Stimulated activated CD4-positive, alpha-beta T cell treated with anti-CD3 and anti-CD28 coated beads, Interleukin-2, amount 100 ng/mL, for 48 hours (primary cell): ENCODE measurements at places on chromosomes 6 and 20.

- DNase-seq, result no peak
Observed at GRCh38 chr6:46583081-46583480, 69.5 kb downstream of the CYP39A1 start.

GRCh38 chr20:63782051-63782471 is 42.5 kb downstream of the SLC2A4RG start:
- peak; percentile 37 for DNase-seq

DNA sequence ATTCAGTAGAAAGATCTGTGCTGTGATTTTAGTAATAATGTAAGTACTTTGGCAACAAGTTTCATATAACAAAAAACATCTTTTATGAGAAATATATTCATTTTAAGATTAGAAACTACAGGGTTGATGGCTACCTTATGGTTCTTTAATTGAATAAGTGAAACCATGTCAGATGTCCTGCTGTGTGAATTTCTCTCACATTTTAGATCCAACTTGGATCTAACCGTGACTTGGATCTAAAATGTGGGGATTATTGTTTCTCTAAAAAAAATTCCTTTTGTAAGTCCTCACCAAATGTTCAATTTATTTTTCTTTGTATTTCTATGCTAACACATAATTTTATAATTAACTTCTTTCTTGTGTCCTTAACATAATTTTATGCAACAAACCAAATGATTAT is 30.4 kb downstream of the ZC2HC1B start:
- no peak for DNase-seq

- DNase-seq, result no peak
Observed at GRCh38 chr6:89033461-89033860, 47.1 kb upstream of the PNRC1 start.

GRCh38 chr20:51021067-51022025 is 1.6 kb downstream of the KCNG1 start:
- no peak for DNase-seq

DNA sequence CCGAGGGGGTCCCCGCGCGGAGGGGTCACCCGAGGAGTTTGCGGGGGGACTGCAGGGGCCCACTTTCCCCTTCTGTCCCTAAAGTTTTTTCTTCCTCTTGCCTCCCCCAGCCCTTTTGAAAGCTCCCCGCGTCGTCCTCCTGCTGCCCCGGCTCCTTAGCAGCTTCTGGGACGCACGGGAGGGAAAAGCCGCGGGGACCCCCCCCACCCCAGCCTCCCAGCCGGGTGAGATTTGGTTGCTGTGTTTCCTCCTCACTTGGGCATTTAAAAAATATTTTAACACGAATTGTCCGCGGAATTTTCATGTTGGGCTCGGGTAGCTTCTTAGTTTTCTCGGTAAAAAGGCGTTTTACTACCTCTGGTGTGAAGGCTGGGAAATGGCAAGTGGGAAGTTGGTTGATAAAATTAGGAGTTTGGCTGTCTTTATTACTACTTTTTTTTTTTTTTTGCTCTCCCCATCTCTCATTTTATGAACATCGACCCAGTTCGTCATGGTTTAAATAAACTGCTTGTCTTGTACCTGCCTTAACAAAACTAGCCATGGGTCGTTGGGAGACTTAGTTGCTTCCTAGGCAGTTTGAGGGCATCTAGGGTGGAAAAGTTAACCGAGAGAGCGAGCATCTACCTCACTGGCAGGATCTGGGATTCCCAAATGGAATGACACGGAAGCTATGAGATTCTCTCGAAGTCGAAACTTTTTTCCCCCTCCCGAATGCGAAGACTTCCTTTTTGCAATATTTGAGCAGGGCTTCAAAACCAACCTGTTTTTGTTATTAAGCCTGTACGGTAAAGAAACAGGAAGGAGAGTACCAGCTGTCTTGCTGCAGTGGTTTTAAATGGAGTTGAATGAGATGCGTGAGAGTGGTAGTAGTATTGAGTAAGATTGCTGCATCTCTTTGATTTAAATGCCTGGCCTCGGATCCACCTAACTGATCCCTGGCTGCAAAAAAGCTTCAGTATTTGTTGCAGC is 868 bp downstream of the NCOA3 start:
- no peak for DNase-seq

DNA sequence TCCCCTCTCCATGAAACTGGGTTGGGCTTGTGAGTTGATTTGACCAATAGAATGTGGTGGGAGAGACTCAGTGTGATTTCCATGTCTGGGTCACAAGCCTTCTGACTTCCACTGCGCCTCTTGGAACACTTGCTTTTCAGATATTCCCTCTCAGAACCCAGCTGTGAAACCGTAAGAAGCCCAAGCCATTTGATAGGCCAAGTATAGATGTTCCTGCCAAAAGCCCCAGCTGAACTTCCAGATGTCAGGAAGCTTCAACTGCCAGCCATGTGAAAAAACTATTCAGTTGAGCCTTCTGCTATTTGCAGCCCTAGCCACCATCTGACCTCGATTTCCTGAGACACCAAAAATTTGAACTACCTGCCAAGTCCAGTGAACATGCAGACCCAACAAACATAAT is 387.8 kb upstream of the GJE1 start:
- DNase-seq, result no peak

- no peak for DNase-seq
Observed at GRCh38 chr6:169571123-169571962, 130.5 kb downstream of the WDR27 start.

DNA sequence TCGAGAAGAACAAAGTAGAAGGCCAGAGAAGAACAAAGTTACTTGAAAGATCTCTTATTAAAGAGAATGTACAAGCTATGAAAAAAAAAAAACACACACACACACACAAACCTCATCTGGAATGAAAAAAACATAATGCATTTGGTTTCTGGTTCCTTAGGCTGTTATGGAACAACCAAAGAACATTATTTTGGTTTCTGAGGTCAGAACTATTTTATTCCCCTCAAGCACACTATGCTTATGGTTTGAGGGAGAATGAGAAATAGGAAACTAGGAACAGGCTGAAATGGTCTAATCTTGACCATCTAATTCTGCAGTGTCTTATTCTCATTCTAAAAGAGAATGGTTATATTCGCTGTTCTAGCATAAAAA is 8.8 kb downstream of the PRDM1 start:
- no peak for DNase-seq

DNA sequence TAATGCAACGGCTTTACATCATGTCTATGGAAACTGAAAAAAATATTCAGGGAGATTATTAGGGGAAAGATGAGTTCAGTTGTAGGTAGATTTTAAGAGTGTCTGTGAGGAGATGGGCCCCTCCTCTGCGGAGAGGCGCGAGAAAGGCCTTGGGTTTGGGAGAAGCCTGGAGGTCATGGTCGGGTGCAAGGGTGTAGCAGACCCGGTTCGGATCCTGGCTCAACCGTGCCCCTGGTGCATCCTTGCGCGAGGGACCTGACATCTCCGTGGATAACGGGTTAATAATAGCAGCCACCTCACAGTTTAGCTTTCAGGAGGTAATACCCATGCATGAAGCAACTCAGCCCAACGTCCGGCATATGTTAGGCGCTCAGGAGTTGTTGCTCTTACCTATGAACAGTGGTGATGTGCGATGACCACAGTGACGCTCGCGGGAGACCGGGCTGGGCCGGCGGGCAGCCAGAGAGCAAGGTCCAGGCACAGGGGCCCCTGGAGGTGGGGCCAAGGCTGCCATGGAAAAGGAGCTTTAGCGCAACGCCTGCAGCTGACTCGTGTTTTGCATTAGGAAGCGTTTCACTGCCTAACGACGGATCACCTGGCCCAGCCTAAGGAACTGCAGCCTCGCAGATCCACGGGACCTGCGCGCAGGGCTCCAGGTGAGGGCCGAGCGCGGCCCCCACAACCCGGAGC is 146.4 kb upstream of the ARID1B start:
- DNase-seq, result no peak

DNA sequence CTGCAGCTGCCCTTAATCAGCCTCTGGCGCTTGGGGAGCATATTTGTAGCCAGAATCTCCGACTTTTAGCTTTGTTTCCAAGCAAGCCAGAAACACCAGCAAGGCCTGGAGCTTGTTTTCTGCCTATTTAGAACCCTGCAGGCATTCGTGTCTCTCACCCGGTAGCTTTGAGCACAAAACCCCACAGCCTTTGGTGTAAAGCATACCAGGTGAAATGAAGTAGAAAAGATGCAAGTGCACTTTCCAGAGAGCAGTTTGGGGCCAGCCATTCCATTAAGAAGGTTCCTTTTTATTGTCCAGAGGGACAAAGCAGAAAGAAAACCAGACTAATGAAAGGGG is 736 bp downstream of the FAM217B start:
- DNase-seq, result no peak

GRCh38 chr20:4041748-4042411 is 26.5 kb upstream of the RNF24 start:
- DNase-seq, result no peak

DNA sequence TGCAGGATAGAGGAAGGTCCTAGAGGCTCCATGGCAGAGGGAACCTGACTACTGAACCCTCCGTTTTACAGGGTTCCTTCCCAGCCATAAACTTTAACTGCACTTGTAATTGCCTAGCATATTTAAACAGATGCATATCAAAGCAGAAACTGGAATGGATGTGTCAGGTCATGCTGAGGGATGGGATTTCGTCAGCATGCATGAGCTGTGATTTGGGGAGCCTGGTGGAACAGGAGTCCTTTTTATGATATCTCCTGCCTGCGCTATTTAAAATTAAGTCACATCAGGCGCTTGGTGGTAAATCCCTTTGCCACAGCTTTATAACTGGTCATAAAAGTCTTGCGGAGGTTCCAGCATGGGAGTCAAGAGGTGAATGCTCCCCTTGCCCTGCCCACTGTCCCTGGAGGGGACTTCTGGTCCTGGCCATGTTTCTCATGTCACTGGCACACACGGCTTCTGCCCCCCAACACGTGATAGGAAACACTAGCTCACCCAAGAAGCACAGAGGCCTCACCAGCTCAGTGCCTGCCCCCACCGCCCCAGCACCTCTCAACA is 26.0 kb upstream of the PCMTD2 start:
- no peak for DNase-seq

- no peak for DNase-seq
Observed at GRCh38 chr6:88493717-88494116, 327.6 kb upstream of the CNR1 start.

DNA sequence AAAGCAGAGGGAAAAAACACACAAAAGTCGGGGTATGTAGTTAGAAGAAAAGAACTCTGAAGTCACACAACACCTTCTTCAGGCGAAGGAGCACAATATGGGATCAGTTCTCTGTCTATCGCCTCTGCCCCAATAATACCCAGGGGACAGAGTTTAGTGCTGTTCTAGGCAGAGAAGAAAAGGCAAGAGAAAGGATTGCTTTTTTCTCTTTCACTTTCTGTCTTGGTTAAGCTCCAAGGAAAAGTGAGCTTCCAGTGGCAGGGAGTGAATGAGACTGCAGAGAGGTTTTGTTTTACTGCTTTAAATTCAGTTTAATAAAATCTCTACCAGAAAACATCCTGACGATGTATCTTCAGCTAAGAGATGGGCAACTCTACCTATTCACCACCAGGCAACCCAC is 86.6 kb upstream of the STXBP5 start:
- no peak for DNase-seq

DNA sequence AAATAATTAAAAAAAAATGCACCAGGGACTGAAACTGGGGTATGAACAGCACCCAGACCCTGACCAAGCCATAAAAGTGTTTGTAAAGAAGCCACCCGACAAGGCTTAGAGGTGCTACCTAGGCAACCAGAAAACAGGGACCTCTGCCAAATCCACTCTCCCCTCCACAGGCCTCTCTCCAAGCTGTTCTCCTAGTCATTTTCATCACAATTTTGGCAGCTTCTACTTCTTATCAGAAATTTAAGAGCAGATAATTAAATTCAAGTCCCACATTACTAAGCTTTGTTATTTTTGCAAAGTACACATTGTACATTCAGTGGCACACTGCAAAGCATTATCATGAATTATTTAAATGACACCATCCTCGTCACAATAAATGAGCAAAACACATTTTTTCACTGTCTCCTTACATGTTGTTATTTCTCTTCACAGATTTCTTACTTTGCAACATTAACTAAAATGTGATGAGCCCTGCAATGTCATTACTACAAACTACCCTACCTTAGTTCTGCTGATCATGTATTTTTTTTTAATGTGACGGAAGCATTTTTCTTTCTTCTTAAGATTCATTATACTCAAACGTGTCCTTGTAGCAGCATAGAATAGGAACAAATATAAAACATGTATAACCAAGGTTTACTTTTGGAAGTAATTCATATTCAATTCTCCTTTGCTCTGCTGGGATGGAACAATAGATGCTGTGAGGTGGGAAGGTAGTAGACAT is 38.1 kb downstream of the ECT2L start:
- no peak for DNase-seq

DNA sequence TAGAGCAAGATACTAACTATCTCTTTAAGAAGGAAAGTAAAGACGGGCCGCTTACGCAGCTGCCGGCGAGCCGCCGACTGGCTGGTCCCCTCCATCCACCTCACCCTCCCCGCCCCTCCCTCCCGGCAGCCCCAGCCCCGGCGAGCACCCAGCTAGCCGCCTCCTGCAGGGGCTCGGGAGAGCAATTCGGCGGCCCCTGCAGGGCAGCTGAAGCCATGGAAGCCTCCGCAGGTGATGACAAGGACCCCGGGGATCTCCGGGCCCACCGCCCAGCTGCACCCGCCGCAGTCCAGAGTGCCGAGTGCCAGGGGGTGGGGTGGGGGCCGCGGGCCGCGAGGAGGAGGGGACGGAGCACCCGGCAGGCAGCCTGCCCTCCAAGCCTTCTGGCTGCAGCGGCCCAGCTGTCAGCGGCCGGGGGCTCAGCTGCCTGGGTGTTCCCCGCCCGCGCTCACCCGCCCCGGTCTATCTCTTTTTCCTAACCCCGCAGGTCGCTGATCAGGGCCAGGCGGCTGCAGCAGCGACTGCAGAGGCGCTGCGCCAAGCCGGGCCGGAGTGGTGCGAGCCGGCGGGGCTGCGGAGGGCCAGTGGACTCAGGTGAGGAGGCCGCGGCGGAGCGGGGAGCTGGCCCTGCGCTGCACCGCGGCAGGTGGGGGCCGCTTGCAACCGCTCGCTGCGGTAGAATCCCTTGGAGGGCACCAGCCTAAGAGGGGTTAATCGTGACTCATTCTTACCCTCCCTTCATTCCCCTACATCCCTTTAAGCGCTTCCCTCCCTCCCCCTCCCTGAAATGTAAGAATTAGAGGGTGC is at the start of gene SNPH:
Gene SNPH (plus strand): TSS at position 128 of the 807 bp plus-strand sequence. CDS start 29,946 bp downstream, outside the sequence.
- DNase-seq, result peak; percentile 51

DNA sequence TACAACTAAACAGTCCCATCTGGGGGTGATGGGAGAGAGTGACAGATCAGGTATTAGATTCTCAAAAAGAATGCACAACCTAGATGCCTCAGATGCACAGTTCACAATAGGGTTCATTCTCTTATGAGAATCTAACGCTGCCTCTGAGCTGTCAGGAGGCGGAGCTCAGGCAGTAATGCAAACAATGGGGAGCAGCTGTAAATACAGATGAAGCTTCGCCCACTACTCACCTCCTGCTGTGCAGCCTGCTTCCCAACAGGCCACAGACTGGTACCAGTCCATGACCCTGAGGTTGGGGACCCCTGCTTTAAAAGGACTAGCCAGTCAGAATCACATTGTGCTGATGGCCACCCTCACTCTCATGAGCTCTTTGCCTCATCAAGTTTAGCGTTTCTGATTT is 247.0 kb upstream of the KCNQ5 start:
- no peak for DNase-seq

GRCh38 chr20:56788671-56789610 is 159.8 kb downstream of the TFAP2C start:
- DNase-seq, result no peak

- no peak for DNase-seq
Observed at GRCh38 chr6:108677357-108677756, 116.6 kb downstream of the FOXO3 start.
